ENCODE measurements at places on chromosomes 6 and 20.

DNA sequence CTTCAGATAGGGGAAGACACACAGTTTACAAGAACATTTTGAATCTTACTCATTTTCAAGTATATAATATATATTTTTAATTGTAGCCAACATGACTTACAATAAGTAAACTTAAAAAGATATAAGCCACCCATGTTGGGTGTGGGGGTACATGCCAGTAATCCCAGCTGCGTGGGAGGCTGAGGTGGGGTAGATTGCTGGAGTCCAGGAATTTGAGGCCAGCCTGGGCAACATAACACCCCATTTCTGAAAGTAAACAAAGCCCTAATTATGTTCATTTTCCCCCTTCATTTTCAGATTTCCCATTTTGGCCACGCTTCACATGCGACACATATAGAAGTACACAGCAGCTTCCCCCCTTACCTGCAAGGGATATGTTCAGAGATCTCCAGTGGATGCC is 30.5 kb downstream of the SERPINB6 start:
- DNase-seq = no peak

DNA sequence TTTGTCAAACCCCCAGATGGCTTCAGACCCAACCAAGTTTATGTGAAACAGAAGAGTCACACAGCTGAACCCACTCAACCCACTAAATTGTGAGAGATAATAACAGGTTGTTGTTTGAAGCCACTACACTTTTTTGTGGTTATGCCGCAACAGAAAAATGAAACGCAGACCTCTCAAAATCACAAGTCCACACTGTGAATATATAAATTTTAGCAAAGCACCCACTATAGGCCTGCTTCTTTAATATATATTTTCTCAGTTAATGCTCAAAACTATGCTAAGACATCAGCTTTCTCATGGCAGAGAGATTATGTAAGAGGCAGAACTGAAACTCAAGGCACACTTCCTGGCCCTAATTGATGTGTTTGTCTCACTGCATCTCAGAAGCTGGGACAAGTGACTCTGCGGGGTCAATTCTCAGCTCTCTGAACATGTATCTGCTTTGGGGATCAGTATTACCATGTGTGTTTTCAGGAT is 27.7 kb downstream of the MAP3K5 start:
- DNase-seq = no peak

DNA sequence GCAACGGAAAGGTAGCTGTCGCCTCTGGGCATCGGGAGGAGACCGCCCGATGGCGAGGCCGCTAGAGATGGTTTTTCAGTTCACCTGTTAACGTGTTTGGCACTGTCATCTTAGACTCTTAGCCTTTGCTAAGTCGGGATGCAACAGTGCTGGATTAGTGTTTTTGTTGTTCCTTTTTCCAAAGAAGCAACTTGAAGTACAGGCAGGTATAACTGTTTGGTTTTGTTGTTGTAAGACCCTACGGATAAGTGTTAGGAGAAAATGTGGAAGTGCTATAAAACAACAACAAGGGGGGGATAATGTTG is 723 bp downstream of the MANEA start:
- no peak for DNase-seq

- no peak for DNase-seq
Measured at GRCh38 chr20:3014662-3015061, 28.8 kb upstream of the GNRH2 start.

- DNase-seq = no peak
Measured at GRCh38 chr20:57650756-57651483, 30.7 kb upstream of the ZBP1 start.

DNA sequence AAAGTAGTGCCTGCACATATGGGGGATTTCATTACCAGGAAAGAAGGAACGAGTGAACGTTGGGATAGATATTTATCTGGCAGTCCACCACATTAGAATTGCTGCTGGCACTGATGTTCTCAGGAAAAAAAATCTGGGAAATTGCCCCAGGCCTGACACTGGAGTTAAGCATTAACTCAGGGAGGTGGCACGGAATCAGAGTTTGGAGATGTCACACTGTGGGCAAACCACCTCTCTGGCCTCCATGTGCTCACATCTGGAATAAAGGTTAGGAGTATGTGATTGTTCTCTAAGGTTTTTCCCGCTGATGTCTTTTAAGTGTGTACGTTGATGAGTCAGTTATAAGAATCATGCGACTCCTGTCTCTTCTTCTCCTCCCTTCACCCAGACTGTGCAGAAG is 7.9 kb downstream of the TGM3 start:
- no peak for DNase-seq

All from renal pelvis (tissue), 12 donors.